ENCODE measurements at places on chromosomes 4 and X. TPM values are rescaled to one million over a fixed set of nuclear protein-coding genes. Genes with fewer than 3 reads are reported as not detected.

DNA sequence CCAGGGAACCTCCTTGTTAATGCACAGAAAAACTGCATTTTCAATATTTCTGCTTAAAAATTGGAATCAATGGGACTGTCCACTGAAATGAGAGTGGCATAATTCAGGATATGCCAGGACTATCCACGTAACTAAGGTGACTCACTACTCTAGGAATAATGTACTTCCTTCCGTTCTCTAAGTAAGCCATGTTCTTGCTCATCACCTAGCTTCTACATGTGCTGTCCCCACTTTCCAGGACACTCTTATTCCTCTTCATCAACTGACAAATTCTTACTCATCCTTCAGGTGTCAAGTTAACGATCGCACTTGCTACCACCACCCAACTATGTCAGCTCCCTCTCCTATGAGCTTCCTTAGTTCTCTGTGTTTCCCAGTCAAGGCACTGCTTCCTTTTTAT, 342.8 kb upstream of the F9 start:
- DNase-seq = no peak

- DNase-seq = no peak
These were observed 308.6 kb upstream of the GIMD1 start for GRCh38 chr4:106677213-106677612.

The ADH1A gene
- polyA plus RNA-seq = not detected

DNA sequence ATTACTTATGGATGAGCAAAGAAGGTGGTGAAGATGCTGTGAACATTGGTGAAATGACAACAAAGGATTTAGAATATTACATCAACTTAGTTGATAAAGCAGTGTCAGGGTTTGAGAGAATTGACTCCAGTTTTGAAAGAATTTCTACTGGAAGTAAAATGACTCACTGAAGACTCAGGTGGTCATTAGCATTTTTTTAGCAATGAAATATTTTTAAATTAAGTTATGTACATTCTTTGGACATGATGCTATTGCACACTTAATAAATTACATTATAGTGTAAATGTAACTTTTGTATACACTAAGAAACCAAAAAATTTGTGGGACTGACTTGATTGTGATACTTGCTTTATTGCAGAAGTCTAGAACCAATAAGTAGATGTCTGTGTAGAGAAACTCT, 56.9 kb downstream of the USO1 start:
- DNase-seq = no peak

GRCh38 chr4:145034727-145035211, 63.2 kb downstream of the ANAPC10 start:
- DNase-seq = peak; percentile 18

- no peak for DNase-seq
These were observed 30.6 kb upstream of the NSUN7 start for GRCh38 chr4:40719008-40719623.

GRCh38 chrX:18753631-18754030, 46.2 kb downstream of the PPEF1 start:
- DNase-seq = no peak

The SSX5 gene
- polyA plus RNA-seq = not detected

Data from AG04450 (cell line).